ENCODE measurements at places on chromosomes 6 and 20.

DNA sequence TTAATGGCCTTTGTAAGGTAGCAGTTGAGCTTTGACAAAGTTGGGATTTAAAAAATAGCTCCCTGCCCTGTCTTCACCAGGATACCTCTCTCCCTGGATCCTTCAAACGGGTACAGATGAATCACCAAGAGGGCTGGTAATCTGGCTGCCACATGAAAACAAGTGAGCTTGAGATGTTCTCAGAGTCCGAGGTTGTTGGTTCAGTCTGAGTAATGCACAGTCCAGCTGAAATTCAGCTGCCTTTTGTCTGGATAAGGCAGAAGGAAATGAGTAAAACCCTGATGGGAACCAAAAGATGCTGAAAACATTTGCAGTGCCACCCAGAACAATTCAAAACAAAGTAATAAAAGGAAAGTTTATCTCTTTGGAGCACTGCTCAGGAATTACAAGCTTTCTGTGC, 86.8 kb downstream of the GJA1 start:
- DNase-seq = no peak

DNA sequence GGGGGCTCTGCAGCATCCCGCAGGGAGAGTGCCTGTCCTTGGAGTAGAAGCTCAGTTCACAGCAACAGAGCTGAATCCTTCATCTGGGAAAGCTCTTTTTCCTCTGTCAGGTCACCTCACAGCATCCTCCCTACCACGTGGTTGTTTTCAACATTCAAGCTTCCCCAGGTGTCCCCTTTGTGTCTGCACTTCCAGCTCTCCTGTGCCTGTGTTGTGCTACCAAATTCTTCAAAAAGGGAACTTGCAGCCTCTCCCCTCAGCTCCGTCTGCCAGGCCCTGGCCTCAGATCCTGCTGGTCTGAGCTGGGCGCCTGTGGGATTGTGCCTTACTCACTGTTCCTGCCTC, 108.4 kb downstream of the FOXF2 start:
- DNase-seq = no peak

- no peak for DNase-seq
These were observed 40.2 kb upstream of the NEDD9 start for GRCh38 chr6:11272491-11273192.

- DNase-seq = no peak
These were observed 7.0 kb downstream of the CD2AP start for GRCh38 chr6:47484616-47485015.

DNA sequence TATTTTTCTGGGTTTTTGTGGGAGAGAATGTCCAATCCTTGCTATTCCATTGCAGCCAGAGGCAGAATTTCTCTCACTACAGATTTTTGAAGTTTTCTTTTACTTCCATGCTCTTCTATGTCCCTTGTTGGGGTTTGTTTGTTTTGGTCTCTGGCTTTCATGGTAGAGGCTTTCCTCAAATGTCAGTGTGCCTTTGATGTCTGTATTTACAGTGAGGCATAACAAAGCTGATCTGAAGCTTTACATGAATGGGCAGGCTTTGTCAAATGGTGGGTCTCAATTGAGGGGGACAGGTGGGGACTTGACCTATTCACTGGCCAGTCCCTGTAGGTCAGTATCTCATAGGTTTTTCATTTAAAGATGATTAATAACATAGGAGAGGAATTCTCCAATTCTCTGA, 8.6 kb upstream of the CARMIL1 start:
- no peak for DNase-seq

DNA sequence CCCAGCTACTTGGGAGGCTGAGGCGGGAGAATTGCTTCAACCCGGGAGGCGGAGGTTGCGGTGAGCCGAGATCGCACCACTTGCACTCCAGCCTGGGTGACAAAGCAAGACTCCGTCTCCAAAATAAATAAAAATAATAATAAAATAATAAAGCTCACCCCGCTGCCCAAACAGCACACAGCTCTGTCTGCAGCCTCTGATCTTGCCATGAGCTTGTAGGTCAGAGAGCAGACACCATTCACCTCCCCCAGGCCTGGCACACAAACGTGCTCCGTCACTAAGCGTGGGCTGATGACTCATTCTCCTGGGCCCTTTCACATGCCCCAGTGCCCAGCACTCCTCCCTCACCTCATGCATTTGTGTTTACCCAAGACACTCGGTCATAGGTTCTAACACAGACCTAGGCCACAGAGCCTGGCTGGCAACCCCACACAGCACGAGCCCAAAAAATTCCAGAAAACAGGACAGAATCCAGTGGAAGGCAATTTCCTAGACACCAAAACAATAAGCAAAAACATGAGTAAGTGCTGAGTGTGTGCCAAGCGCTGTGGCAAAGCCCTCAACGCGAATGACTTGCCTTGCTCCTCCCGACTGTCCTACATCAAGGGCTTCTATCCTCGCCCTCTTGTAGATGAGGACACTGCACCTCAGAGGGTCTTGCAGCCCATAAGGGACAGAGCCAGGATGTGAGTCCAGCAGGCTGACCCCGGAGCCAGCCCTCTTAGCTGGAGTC, 18.0 kb downstream of the ATP9A start:
- DNase-seq = peak; percentile 100

DNA sequence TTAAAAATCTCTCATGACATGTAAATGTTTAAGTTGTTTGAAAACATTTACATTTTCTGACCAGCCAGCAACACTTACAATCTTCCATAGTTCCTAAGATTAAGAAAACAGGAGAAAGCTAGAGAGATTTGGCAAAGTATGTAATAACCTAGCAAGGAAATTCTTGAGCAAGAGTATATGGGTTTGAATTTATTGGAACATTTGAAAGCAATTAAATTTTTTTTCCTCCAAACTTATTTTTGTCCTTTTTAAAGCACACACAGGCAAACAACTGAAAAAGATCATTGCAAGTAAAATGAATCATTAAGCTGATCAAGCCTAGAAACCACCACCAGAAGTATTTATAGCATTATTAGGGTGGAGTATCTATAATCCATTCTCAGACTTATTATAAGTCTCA, 20.1 kb upstream of the ZNF217 start:
- DNase-seq = no peak

DNA sequence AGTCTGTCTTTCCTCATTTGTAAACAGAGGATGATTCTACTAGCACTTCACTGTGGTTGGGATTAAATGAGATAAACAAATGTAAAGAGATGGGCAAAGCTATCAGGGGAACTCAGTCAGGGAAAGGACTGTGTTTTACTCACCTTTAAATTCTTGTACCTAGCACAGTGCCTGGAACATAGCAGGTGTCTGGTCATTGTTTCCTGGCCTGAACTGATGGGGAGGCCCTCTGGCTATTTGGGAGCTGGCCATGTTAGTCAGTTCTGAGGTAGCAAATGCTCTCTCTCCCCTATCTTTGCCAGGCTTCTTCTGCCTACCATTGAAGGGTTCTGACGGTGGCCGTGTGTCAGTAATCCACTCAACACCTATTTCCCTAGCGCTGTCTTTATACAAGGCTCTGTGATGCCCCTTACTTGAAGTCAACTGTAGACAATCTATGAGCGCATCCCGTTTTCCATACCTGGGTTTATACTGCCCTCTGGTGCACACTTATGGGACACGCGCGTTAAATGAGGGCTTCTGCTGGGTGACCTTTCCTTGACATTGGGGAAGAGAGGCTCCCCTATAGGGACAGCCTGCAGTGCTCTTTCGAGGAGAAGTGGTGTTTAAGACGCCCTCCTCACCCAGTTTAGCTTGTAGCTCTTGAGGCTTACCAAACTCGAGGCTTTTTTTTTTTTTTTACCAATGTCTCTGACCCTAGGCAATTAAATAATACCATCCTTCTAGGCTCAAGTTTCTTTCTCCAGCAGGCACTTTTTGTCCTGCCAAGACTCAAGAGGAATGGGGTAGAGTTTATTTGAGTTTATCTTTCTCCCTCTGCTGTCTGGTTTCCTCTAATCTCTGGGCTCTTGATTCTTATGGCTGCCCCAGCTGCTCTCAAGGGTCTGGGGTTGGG, 4.0 kb upstream of the SPATS1 start:
- peak; percentile 58 for DNase-seq

- no peak for DNase-seq
These were observed 545.4 kb downstream of the ADGRB3 start for GRCh38 chr6:69180361-69181067.

DNA sequence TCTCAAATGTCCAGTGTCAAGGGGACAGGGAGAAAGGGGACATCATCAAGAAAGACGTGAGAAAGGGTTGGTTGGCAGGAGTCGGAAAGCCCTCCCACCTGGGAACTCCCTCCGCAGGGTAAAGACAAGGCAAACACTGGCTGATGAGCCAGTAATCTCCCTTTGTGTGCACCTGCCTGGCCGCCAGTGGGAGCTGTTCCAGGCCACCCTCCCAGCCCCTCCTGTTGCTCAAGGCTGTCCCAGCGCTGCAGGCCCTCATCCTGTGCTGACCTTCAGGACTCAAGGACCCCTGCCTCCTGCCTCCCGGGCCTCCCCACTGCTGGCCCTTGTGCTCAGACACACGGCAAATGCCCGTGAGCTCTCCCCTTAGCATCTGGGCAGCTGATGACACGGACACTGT, 7.4 kb downstream of the FRMD1 start:
- peak; percentile 2 for DNase-seq

DNA sequence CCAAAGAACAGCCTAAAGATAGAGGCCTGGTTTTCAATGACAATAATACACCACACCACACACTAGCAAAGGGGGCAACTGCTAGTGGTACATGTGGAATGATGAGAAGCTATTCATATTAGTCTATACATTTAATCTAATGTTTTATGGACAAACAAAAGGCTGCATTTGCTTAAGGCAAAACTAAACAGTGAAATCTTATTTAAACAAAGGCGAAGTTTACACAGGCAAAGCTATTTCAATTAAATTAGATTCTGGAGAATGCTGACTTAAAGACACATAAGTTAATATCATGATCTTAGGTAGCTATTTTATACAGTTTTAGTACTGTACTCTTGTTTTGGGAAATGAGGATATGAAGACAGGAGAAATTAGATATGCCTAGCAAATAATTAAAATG, 53.9 kb upstream of the SIM1 start:
- DNase-seq = no peak

DNA sequence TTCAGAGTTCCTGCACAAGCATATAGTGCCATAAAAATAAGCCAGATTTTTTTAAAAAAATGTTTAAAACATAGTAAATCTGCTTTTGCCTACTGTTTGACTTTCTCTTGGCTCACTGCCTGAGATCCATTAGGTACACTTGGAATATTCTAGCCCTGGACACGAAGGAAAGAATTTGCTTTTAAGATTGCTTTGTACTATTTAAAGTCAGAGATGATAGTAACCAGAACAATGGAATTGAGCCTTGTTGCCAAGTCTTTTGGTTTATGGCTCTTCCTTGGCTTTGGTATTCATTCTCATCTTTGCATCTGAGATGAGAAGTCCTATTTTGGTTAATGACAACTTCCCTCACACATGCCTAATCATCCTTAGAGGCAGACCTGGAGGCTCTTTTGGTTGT, 32.4 kb downstream of the CNR1 start:
- no peak for DNase-seq

DNA sequence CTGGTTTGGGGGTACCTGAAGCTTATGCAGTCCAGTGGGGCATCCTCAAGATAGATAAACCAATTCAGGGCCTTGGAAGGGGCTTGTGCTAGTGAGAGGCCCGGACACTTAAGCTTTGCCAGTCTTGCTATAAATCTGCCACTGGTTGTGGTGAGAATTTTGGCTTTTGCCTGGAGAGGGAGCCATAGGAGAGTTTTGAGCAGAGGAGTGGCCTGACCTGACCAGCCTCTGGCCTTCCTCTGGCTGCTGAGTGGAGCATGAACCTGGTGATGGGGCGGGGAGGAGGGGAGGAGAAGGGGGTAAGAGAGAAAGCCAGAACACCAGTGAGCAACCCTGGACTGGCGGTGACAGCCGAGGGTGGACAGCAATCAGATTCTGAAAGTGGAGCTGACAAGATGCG, 7.1 kb downstream of the TMEM74B start:
- peak; percentile 27 for DNase-seq

DNA sequence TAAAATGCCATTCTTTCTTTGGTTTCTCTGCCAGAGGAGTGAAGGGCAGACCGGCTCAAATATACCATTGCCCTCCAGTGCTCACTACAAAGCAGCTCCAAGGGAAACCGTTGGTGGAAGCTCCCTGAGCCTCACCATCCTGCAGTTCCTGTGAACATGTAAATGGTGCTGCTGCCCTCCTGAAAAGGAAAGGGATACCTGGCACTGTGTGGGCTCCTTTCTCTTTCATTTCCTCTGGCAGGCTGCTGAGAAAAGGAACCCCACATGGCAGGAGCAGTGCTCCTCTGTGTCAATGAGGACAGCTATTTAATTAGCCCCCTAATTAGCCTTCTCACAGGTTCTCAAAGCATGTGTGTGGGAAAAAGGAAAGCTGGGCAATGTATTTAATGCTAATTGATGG, 142.5 kb downstream of the KLHL32 start:
- DNase-seq = no peak

DNA sequence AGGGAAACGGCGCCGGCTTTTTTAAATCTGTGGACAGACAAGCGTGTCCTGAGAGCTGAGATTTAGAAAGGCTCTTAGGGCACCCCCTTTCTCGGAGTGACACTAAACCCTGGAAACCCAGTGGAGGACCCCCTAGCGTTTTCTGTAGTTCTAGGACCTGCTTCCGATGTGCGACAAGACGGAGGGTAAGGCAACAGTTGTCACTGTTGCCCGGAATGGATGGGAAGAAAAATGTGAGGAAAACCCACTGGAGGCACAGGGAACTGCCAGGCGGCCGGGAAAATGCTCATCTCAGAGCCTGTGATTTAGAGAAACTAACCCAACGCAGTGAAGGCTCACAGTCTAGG, 551 bp upstream of the ATP5F1E start:
- peak; percentile 84 for DNase-seq

- DNase-seq = no peak
These were observed 58.6 kb upstream of the RNF144B start for GRCh38 chr6:18328540-18328939.

DNA sequence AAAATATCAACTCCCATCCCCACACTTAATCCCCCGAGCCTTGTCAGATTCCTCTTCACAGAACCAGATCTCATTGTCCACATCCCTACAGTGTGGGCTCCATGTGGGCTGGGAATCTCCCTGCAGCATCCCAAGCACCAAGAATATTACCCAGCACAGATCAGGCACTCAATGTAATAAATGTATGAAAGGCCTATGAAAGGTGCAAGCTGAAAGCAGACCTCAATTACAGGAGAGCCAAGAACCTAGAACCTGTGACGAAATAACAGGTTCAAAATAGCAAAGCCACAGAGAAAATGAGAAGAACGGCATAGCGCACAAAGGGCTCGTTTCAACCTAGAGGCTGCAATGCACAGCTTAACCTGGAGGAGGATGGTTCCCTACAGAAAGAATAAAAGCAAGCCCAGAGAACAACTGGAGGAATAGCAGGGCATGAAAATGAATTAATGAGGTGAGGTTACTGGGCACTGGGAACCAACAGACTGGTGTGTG, 3.1 kb downstream of the SLC23A2 start:
- DNase-seq = no peak

GRCh38 chr6:24856901-24857670, 58.4 kb upstream of the ARMH2 start:
- no peak for DNase-seq

DNA sequence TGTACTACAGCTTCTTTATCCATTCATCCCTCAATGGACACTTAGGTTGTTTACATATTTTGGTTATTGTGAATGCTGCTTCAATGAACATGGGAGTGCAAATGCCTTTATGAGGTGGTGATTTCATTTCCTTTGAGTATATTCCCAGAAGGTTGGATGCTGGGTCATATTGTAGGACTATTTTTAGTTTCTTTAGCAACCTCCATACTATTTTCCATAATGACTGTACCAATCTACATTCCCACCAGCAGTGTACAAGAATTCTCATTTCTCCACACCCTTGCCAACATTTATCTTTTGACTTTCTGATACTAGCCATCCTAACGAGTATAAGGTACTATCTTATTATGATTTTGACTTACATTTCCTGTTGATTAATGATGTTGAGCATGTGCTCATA, 269.0 kb downstream of the C6orf118 start:
- DNase-seq = no peak

- DNase-seq = peak; percentile 59
These were observed 140.1 kb upstream of the SPACA1 start for GRCh38 chr6:87907521-87907920.
